Putamen (tissue), 1 donor: ENCODE measurements at places on chromosomes 6 and 20.

- no peak for DNase-seq
These were observed 65.0 kb upstream of the HIVEP1 start for GRCh38 chr6:11947063-11947462.

- no peak for DNase-seq
These were observed 126.8 kb downstream of the SNX5 start for GRCh38 chr20:17841751-17842215.

GRCh38 chr20:42656130-42656529 lies 533.6 kb downstream of the PTPRT start:
- no peak for DNase-seq

GRCh38 chr6:161903584-161904212 lies 629.8 kb upstream of the AGPAT4 start:
- DNase-seq: no peak

GRCh38 chr20:63572788-63573646 lies 1.0 kb downstream of the HELZ2 start:
- DNase-seq: no peak

- DNase-seq: no peak
These were observed 98.8 kb downstream of the ASXL1 start for GRCh38 chr20:32456869-32457478.

DNA sequence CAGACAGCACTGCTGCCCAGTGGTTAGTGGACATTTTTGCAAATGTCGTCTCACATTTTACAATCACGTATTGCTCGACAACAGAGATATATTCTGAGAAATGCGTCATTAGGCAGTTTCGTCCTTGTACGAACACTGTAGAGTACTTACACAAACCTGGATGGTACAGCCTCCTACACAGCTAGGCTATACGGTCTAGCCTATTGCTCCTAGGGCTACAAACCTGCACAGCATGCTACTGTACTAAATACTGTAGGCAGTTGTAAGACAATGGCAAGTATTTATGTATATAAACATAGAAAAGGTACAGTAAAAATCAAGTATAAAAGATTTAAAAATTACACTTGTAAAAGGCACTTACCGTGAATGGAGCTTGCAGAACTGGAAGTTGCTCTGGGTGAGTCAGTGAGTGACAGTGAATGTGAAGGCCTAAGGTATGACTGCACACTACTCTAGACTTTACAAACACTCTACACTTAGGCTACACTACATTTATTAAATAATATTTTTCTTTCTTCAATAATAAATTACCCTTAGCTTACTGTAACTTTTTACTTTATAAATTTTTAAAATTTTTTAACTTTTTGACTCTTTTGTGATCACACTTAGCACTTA lies 43.1 kb downstream of the ALDH5A1 start:
- DNase-seq: no peak

DNA sequence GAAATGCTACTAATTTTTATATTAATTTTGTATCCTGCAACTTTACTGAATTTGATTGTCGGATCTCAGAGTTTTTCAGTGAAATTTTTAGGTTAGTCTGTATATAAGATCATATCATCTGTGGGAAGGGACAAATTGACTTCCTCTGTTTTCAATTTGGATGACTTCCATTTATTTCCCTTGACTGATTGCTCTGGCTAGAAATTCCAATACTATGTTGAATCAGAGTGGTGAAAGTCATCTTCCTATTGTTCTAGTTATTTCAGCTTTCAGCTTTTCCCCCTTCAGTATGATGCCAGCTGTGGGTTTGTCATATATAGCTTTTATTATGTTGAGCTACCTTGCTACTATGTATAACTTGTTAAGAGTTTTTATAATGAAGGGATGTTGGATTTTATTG lies 771.2 kb downstream of the KIF16B start:
- no peak for DNase-seq

- DNase-seq: no peak
These were observed 46.4 kb downstream of the SPATA2 start for GRCh38 chr20:49868964-49869363.

DNA sequence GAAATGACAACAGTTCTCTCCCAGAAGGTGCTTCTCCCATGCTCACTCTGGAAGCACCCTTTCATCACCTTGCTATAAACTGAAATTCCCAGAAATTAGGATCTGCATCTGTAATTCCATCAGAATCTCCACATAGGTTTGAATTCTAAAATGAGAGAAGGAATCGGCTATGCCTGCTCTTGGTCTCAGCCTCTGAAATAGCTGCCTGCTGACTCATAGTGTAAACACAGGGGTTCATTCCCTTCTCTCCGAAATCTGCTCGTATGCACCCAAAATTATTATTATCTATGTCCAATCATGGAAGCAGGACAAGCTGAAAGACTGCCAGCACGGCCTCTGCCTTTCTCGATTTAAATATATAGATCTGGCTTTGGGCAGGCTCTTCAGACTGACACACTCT lies 74.6 kb upstream of the TAB2 start:
- DNase-seq: no peak

DNA sequence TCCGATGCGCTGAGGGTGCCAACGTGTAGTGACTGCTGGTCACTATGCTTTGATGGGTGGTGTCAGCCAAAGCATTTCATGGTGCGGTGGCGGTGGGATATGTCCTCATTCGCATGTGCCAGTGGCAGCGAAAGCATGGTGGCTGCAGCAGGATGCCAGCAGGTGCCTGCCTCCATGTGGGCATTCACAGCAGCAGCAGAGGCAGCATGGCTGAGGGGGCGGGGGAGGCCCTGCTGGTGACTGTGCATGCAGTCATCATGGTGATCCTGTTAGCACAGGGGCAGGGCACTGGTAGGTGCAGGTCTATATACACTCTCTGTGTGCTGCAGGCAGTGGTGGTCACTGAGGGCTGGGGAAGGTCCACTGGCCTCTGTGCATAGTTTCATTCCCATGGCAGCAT lies 22.0 kb downstream of the FIG4 start:
- no peak for DNase-seq

DNA sequence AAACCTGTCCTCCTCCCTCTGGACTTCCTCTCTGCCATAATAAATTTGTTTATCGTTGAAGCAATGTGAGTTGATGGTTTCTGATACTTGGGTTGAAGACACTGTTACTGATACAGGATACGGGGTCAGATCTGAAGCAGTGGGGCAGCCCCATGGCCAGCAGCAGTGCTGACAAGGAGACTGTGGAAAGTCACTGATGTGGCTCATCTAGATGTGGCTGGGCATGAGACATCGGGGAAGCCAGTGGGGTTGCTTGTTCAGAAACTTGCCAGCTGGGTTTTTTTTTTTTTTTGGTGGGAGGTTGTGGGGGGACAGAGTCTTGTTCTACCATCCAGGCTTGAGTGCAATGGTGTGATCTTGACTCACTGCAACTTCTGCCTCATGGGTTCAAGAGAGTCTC lies 2.6 kb upstream of the BPI start:
- no peak for DNase-seq

GRCh38 chr20:44471481-44471882 lies 4.2 kb upstream of the TTPAL start:
- DNase-seq: no peak

DNA sequence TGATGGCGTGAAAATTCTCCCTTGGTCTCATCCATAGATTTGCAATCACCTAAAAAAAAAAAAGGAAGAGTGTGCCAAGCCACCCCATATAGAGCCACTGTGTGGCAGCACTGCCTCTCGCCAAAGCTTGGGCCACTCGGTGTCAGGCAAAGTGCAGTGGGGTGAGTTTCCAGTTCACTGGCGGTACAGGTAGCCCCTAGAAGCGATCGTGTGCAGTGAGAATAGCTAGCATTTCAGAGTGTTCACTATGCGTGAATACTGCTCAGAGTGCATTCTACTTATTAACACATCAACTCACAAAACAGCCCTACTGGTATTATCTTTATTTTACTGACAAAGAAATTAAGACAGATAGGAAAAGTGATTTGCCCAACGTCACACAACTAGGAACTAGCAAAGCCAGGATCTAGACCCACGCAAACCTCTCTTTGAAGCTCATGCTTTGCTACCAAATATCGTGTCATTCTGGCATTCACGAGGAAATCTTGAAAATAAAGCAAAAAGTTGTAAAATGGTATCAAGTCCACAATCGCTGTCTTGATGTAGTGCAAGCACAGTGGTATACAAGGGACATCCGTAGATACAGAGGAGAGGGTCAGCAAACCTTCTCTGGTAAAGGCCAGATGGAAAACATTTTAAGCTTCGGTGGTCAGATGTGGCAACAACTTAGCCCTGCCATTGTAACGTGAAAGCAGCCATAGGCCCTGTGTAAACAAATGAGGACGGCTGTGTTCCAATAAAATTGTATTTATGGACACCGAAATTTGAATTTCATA lies 10.4 kb upstream of the GCNT2 start:
- no peak for DNase-seq

DNA sequence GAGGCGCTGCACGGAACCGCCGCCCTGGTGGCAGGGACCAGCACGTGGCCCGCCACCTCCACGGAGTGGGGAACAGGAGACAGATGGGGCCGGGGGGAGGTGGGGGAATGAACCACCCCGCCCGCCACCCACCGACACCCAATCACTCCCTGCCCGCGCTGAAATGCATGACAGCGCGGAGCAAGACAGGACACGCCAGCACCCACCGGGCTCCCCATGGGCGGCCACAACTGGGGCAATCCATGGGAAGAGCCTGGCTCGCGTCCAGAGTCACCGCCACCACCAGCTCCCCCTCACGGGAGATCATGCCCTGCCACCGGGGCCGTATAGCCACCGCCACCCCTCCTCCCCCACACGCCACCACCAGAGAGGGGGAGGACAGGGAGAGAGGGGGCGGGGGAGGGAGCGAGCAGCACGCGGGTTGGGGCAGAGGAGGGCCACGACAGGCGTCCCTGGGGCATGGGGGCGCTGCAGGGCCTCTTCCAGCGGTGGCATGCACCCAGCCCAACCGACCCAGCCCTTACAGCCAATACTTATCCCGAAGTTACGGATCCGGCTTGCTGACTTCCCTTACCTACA lies 744.3 kb upstream of the DEFB115 start:
- DNase-seq: no peak

DNA sequence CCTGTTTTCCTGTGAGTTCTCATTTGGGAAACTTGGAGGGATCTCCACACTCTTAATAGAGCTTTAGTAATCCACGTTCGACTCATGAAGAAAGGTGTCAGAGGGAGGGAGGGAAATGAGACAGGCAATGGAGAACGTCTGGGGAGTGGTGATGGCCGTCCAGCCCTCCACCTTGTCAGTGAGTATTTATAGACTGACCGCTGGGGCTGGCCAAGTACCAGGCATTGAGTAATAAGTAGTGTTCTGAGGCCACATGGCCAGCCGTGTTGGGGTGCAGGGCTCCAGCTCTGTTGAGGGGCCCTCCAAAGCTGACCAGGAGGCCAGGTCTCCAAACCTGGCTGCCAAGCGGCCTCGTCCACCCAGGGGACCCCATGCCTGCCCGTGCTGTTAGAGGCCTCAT lies 11.3 kb upstream of the DSN1 start:
- DNase-seq: no peak

GRCh38 chr20:3115190-3116107 lies 30.9 kb upstream of the AVP start:
- DNase-seq: no peak

- DNase-seq: no peak
These were observed 975.1 kb downstream of the TFAP2A start for GRCh38 chr6:9439621-9440330.

DNA sequence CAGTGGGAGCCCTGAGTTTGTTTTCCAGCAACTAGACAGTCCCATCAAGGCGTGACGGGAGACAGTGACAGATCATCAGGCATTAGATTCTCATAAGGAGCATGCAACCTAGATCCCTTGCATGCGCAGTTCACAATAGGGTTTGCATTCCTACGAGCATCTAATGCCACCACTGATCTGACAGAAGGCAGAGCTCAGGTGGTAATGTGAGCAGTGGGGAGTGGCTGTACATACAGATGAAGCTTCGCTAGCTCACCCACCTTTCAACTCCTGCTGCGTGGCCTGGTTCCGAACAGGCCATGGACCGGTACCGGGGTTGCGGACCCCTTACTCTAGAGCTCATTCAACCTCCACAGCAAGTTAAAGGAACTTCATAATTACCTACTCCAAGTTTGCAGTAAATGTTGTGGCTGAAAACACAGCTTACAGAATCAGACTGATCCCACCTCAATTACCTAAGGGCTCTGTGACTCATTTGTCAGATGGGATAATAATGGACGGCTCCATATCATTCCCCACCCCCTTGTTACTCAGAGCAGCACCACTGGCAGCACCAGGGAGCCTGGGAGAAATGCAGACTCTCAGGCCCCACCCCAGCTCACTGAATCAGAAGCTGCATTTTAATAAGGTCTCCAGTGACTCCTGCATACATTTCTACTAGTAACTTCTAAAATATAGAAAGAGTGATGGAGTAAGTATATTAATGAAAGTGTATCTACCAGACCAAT lies 15.7 kb downstream of the PXMP4 start:
- no peak for DNase-seq

DNA sequence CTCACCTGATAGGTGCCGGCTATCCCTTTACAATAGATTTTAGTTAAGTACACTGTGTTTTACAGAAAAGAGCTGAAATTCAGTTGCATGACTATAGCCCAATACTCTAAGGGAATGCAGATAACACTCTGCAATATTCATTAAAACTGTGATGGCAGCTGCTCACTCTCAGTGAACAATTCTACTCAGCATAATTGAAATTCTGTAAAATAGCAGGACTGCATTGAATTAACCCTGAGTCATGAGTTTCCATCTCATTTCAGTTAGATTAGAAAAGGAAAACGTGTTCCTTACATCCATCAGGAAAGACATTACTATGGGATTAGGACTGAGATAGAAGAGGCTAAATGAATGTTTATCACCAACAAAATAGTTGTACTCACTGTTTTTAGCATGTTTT lies 613.3 kb upstream of the JAG1 start:
- no peak for DNase-seq

DNA sequence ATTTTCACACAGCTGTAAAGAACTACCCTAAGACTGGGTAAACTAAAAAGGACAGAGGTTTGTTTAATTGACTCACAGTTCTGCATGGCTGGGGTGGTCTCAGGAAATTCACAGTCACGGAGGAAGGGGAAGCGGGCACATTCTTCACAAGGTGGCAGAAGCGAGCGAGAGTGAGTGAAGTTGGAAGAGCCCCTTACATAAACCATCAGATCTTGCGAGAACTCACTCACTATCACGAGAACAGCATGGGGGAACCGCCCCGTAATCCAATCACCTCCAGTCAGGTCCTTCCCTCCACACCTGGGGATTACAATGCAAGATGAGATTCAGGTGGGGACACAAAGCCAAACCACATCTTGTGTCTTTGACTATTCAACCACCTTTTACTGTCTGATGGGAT lies 700.5 kb downstream of the TENT5A start:
- DNase-seq: no peak
